ENCODE measurements at places on chromosomes 7 and 10. TPM values are rescaled to one million over a fixed set of nuclear protein-coding genes. Genes with fewer than 3 reads are reported as not detected.

Gene AQP1
- 0.35 TPM for total RNA-seq

Gene NUDT13
- total RNA-seq, result 0.86 TPM

Gene HOXA10
- not detected for total RNA-seq

Gene SPOCK2
- total RNA-seq, result 772 TPM

Gene NDUFB8
- 159 TPM for total RNA-seq

Gene TBX20
- total RNA-seq, result not detected

Gene PBLD
- 1.9 TPM for total RNA-seq

Gene SPAM1
- not detected for total RNA-seq

Gene SORCS1
- total RNA-seq, result not detected

Gene SLC26A5
- total RNA-seq, result not detected

Gene SYT15
- total RNA-seq, result 1.0 TPM

Gene RET
- total RNA-seq, result 0.34 TPM

Gene GRM3
- not detected for total RNA-seq

Gene SMKR1
- total RNA-seq, result 2.0 TPM

Gene TYSND1
- 14.9 TPM for total RNA-seq

Gene TRPV6
- not detected for total RNA-seq

Gene LBX1
- not detected for total RNA-seq

Gene GNGT1
- total RNA-seq, result not detected

Gene ARHGAP22
- total RNA-seq, result 1.4 TPM

Gene KIAA1217
- total RNA-seq, result 0.85 TPM

Gene GRID1
- not detected for total RNA-seq
